ENCODE measurements at places on chromosomes 7 and 10.

DNA sequence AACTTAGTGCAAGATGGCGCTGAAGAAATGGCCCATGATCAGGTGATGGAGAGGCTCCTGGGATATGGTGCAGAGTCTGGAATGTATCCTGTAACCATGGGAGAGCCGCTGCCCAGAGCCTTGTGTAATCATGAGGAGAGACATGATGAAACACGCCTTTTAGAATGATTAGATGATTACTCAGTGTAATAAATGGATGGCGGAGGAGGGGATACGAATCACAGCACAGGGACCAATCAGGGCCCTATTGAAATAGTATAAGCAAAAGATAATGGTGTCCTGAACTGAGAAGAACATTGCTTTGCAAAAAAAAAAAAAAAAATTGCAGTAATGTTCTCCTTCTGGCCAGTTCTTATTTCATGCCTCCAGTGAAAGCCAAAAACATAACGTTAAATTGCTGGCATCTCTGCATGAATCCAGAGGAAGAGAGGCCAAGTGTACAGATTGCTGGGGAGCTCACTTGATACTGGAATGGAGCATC is 668.5 kb upstream of the AUTS2 start:
- DNase-seq = no peak

DNA sequence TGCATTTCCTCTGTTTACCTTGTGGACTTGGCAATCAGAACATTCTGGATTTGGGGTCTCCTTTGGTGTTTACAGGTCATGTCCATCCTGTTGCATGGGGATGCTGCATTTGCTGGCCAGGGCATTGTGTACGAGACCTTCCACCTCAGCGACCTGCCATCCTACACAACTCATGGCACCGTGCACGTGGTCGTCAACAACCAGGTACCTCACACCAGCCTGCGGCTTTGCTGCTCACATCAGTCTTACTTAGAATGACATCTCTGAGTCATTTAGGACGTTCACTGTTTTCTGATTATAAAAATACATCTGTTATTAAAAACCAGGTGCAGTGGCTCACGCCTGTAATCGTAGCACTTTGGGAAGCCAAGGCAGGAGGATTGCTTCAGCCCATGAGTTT is 67.0 kb upstream of the ZMIZ2 start:
- no peak for DNase-seq

GRCh38 chr7:64654796-64655548 is 11.0 kb upstream of the ZNF107 start:
- no peak for DNase-seq

DNA sequence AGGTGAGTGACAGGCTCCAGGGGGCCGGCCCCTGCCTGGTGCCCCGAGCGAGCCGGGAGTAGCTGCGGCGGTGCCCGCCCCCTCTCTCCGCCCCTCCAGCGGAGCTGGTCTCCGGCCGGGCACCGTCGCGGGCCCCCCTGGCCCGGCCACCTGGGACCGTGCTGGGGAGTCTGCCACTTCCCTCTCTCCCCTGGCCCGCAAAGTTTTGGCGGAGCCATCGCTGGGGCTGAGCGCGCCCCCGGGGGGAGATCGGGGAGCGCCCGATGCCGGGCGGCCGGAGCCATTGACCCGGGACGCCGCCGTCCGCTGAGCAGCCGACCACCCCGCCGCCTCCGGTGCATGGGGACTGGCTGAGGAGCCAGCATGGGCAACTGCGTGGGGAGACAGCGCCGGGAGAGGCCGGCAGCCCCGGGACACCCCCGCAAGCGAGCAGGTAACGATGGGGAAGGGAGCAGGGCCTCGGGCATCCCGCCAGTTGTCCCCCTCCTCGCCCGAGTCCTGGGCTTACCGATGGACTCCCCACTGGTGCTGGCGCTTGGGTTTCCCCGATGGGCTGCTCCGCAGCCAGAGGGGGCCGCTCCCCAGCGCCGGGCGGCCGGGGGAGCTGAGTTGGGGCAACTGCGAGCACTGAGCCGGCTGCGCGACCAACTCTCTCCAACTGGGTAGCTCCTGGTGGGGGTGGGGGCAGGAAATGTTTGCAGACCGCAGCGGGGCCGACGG is at the start of gene UBTD1:
UBTD1 (plus strand) TSS at position 84 of the 720 bp plus-strand sequence; CDS start at position 364, 280 bp downstream.
- peak; percentile 68 for DNase-seq

- no peak for DNase-seq
Measured at GRCh38 chr7:41769162-41769561, 66.3 kb upstream of the INHBA start.

DNA sequence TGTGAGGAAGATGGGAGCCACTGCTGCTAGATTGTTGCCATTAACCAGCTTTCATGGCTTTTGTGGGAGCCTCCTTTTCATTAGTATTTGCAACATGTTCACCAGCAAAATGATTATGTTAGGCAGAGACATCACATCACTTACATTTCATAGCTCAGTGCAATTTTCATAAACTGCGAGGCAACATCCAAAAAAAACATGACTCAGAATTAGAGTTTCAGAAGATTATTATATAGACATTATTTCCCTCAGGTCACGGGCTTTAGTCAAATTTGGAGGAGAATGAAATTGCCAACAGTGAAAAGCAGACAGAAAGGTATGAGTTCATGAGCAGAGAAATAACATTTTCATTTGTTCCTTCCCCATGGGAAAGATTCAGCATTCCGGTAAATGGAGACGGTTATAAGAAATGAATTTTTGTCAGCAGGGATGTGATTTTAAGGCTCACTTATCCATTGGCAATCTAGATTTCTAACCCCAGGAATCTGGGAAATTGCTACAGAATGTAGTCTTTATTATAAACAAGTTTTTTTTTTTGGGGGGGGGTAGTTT is 573.2 kb downstream of the AUTS2 start:
- no peak for DNase-seq

DNA sequence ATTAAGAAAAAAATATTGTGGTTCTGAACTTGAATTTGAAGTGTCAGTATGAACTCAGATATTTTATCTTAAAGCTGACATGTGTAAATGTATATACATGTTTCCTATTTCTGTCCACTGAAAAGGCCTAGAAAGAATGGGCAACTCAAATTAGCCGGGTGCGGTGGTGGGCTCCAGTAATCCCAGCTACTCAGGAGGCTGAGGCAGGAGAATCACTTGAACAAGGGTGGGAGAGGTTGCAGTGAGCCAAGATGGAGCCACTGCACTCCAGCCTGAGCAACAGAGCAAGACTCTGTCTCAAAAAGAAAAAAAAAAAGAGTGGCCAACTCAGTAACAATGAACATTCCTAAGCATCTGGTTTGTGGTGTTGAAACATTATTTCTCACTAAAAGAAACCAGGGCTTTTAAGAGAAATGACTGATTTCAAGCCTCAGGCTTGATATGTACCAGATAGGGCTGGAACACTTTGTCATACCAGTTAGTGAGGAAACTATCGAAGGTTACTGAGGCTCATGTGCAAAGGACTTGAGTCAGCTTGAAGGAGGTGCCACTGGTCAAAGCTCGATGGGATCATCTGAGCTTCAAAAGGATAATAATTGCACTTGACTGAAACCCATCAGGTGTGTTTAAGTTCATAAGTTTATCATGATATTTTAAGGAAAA is 40.5 kb downstream of the AOAH start:
- no peak for DNase-seq

DNA sequence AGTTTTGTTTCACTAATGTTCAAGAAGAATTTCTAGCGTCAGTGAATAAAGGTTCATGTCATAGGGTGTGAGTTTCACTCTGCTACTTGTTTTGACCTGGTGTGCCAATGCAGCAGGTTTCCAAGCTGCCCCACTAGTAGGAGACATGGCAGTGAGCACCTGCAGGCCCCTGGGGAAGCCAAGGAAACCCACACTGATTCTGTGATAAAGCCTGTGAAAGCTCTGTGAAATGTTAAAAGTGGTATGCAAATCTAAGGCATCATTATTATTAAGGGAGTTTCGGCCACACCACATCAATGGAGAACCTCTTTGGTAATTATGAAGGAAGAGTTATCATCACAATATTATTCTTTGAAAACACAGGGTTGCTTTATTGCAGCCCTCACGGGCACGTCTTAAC is 46.4 kb downstream of the ABCB5 start:
- DNase-seq = no peak

DNA sequence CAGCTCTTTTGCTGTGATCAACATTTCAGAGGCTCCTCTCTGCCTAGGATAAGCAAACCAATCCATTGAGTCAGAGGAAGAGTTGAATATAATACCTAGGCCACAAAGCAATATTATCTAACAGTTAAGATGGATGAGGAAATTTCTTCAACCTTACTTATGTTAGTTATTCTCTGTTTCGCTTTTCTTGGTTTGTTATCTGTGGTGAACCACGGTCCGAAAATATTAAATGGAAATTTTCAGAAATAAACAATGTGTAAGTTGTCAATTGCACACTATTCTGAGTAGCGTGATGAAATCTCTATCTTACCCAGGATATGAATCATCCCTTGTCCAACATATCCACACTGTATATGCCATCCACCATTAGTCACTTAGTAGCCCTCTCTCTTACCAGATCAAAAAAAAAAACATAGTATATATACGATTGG is 1.5 kb upstream of the HTR7 start:
- no peak for DNase-seq

DNA sequence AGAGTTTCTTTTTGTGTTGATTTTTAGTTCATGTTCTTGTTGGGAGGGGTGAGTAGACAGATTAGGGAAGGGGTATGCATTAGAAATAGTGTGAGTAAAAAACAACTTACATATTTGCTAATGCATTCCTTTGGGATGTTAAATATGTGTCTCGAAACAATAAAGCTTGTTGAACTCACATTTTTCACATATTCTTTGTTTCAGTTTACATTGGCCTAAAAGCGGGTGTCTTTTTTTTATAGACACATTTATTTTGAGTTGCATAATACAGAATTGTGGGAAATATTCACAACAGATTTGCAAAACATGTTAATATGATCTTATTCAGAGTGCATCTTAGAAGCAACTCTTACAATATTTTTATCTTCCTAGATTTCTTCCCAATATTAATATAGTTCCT is 337.5 kb upstream of the CNTNAP2 start:
- no peak for DNase-seq
